ENCODE measurements at places on chromosomes 3 and 15. TPM values are rescaled to one million over a fixed set of nuclear protein-coding genes. Genes with fewer than 3 reads are reported as not detected.

- no peak for DNase-seq
Observed at GRCh38 chr15:51089699-51090453, 4.8 kb downstream of the TNFAIP8L3 start.

DNA sequence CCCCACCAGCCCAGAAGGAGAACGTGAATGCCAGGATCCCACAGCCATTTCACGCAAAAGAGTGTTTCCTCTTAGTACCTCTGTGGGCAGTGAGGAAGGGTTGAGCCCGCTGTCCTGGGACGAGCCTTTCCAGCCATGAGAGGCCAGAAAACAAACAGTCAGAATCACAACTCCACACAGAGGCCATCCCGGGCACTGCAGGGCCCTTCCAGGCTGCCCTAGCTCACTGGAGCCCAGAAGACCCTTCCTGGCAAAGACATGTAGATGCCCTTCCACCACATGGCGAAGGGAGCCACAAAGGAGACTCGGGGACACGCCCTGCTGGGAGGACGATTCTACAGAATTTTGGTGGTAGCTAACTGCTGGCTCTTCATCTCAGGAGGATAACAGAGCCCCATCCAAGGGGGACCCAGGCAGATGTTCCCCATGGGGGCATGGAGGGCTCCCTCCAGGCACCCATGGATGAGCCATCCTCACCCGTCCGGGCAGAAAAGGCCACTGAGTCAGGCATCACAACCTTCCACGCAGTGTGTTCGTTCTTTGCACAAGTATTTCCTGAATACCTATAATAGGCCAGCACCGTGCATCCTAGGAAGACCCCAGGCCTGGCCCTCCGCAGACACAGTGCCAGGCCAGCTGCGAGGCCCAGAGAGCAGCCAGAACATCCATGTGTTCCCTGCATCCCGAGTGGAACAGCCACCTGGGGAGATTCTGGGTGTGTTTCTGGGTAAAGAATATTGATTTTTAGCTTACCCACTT is 47.2 kb downstream of the SLC12A8 start:
- DNase-seq = no peak

- DNase-seq = no peak
Observed at GRCh38 chr15:80099241-80099640, 39.8 kb downstream of the ZFAND6 start.

GRCh38 chr3:187005827-187006481 is 75.6 kb downstream of the ST6GAL1 start:
- DNase-seq = no peak

DNA sequence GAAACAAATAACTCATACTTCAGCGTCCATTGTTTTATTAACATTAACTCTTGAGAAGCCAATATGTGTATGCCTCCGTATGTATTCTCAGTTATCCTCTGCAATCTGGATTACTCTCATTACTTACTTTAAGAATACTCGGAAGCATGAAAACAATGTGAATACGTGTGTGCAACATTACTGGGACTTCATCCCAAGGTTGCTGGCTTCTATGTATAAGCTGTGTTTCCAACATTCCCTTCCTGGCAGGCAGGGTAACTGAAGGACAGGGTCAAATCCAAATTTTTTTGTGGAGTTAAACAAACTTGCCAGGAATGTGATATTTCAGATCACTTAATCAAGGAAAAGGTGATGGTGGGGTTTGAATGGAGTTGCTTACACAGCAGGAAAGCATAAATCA is 34.5 kb upstream of the NR1I2 start:
- no peak for DNase-seq

DNA sequence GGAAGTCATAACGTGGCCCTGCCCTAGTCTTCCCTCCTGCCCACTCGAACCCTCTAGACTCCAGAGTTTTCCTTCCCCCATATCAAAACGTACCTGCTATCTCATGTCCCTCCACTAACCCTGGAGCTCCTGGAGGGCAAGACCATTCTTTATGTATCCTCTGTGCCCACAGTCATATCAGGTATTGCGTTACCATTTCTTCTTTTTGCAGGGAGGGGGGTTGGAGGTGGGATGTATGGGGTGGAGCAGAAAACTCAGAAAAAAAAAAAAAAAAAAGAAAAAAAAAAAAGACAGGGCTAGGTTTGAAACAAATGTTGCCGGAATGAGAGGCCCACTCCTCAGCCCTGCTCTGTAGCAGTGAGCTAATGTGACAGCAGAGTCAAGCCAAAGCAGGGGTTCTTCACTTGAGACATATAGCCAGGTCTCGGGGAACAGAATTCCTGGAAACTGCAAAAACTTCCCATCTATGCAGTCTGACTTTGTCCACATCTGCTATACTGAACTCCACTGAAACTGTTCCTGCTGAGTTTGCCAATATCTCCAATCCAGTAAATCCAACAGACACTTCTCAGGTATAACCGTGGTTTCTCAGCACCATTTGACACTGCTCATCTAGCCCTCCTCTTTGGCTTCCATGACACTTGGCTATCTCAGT is 31.1 kb downstream of the PARP16 start:
- DNase-seq = no peak

DNA sequence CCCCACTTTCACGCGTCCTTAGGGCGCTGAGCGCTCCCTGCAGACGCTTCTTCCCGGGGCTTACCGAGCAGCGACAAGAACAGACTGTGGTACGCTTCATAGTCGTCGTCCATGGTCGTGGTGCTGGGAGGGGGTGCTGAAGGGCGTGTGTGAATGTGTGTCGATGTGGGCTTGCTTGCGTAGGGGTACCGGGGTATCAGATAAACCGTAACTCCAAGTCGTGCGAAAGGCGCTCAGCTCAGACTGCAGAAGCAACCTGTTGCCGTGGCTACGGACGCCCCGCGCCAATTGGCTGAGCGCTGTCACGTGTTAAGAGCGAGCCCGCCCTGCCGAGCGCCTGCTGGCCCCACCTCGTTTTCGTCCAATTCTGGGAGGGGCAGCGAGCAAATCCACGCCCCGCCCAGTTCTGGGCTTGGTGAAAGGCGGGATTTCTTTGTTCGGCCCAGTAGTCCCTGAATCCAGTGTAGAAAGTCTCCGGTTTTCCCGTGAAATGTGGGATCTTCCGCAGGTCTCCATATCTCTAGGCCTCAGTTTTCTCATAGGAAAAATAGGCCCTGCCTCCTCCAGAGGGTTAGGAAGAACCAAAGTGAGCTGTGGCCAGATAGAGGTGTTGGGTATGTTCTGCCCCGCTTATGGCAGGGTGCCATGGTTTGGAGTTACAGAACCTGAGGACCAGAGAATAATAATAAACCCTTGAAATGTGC is at the start of gene EFCAB12:
TSS of gene EFCAB12 (minus strand) at position 261 of the 704 bp plus-strand sequence. CDS start at position 113, 148 bp downstream.
- peak; percentile 79 for DNase-seq

- no peak for DNase-seq
Observed at GRCh38 chr3:161132391-161132790, 27.2 kb upstream of the B3GALNT1 start.

DNA sequence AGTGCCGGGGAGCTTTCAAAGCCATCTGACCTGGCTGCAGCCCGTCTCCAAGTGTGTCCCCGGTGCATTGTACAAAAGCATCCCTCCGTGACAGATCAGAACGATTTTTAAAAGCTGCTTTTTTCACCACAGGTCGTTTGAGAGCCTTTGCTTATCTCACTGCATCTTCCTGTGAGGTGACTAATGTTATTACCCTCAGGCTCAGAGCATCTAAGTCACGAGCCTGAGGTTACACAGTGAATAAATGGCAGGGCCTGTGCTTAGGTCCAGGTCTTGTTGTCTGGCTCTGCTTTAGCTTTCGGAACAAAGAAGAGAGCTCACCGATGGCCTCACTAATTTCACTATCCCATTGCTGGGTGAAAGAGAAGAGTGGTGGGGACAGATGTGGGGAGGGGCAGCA is 83.3 kb downstream of the SEC22A start:
- DNase-seq = no peak

DNA sequence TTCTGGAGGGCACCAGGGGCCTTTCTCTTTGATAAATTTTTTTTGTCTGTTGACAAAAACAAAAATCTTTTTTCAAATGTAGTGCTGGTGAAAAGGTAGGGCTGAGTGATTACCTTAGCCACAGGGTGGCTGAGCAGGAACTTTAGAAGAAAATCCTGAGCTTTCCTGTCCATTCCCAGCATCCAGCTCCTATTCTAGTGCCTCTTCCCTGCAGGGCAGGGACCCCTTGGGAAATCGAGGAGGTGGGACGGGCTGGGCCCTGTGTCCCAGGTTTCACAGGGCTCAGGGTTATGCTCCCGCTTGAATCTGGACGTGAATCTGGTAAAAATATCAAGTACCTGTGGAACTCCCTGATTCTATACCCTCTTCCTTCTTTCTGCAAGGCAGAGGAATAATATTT is 31.7 kb downstream of the EDEM1 start:
- no peak for DNase-seq

GRCh38 chr15:55247766-55248427 is 41.7 kb downstream of the RAB27A start:
- DNase-seq = no peak

GRCh38 chr3:36680952-36681351 is 83.4 kb downstream of the DCLK3 start:
- DNase-seq = no peak

GRCh38 chr15:33013827-33014445 is 180.6 kb downstream of the FMN1 start:
- no peak for DNase-seq

GRCh38 chr15:86183596-86184491 is 104.2 kb downstream of the AGBL1 start:
- DNase-seq = no peak

DNA sequence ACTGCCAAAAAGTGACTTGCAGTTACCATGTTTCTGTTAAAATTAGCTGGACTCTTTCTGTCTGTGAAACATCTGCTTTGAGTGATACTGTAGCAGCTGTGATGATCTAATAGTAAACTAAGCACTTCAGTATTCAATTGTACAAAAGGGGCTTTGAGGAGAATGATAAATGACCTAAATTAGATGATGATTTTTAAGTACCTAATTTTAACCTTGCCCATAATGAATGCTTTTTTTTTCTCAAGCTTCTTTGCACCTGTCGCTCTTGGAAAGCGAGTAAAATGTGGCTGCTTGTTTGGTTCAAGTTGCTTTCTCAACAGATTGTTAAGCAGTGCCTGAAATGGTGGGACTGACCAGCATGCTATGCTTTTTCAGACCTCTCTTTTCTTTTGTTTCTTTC is 752.3 kb downstream of the EPHA3 start:
- no peak for DNase-seq

DNA sequence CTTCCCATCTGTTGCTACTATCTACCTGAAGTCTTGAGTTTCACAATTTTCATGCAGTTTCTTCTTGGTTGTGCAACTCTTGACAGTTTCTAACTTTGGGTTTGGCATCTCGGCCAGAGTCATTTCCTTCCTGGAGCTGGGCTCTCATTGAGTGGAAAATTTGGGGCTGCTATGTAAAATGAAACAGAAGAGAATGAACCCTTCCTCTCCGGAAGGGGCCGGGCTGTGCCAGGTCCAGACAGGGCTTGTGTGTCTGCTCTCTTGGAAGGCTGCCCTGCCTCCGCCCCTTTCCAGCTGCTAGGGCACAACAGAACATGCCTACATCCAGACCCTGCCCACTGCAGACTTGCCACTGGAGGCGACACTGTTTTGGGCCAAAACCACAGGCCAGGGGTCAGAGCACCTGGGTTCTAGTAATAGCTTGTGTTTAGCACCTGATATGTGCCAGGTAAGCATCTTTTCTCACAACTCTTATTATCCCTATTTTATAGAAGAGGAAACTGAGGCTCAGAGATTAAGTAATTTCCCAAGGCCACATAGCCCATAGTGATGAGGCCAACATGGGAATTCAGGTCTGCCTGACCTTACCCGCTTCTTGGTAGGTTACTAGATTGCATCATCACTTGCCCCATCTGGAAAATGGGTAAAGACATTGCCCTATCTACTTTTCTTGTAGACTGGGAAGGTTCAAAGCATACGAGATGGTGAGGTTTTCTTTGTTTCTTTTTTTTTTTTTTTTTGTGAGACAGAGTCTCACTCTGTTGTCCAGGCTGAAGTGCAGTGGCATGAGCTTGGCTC is 25.0 kb downstream of the IRAK2 start:
- no peak for DNase-seq

GRCh38 chr3:129605922-129606635 is 397 bp downstream of the PLXND1 start:
- DNase-seq = no peak

DNA sequence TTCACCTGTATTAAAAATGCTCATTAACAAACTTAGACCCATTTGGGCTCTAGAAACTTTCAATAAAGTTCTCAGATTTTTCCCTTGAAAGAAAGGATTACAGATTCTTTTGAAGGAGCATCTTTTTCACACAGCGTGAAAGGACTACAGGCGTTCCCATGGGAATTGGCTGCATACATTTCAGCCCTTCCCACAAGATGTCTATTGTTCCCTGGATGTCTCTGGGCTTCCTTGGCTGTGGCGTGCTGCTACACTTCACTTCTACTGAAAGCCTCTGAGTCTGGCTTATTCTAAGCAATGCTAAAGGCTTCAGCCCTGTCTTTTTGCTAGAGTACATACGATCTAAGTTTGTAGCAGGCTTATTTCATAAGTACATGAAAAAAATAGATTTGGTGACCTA is 1.4 kb downstream of the VEPH1 start:
- DNase-seq = no peak

GRCh38 chr15:25947323-25948314 is 84.5 kb upstream of the ATP10A start:
- no peak for DNase-seq

- DNase-seq = no peak
Observed at GRCh38 chr15:38612159-38612863, 47.7 kb upstream of the RASGRP1 start.

DNA sequence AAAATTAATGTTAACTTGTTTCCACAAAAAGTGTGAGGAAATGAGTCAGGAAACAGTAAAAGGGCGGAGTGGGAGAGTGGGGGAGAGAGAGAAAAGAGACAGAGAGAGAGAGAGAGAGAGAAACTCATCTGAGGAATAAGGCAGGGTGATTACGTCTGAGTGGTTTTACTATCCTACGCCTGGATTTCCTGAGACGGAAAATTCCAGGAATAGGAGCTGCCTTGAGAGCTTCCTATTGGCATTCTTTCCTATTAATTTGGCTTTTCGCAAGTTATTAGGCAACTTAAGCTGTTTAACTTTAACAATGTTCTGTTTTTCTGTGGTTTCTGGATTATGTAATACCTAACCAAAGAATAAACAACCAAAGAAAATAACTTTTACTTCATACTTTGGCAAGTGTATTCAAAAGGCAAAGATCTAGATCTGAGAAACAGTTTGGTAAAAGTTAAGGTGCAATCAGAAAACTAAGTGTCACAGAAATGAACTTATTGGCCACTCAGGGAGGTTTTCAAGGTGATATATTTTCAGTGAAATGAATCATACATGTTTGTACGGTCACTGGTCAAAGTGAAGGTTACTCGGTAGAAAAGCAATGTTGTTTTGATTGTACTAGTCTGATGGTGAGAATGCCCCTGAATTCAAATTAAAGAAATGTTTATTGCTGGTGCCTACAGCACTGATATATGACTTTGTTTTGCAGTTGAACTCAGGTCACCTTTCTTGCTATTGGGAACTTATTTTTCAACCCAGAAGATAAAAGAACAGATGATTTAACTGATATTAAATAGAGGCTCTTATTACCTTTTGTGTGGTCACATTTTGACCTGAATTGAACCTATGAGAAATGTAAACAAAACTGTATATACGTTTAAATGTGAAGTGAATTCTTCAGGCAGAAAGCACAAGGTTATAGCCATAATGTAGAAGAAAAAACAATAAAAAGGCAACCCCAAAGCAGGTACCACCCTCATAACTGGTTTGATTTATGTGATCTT is 39.9 kb upstream of the TNFSF10 start:
- DNase-seq = peak; percentile 36

The TOPAZ1 gene
- not detected for polyA plus RNA-seq

The CHRNA5 gene
- polyA plus RNA-seq = 5.2 TPM

The GADL1 gene
- not detected for polyA plus RNA-seq

The BLOC1S6 gene
- 29.9 TPM for polyA plus RNA-seq

The ZNF502 gene
- polyA plus RNA-seq = 4.0 TPM

The C3orf33 gene
- 2.5 TPM for polyA plus RNA-seq

The IL17RB gene
- not detected for polyA plus RNA-seq
